ENCODE measurements at places on chromosomes 4 and X.

GRCh38 chr4:100894339-100894870, 376.6 kb upstream of the EMCN start:
- DNase-seq: no peak

- DNase-seq: no peak
Observed at GRCh38 chrX:13520936-13521335, 48.5 kb upstream of the EGFL6 start.

DNA sequence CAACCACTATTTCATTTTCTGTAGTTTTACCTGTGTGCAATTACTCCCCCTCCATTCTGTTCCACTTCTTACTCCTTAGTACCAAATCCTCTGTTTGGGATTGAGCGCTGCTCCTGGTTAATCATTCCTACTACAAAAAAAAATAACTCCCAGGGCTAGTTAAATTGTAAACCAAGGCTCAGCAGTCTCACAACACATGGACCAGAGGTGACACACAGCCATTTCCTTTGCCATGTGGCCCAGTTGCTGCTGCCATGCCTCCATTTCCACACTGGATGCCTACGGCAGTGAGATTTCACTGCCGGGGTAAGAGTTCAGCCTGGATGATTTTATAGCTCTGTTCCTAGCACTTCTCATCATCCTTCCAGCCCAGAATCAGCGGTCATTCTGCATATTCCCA, 107.2 kb downstream of the AKAP4 start:
- DNase-seq: no peak

DNA sequence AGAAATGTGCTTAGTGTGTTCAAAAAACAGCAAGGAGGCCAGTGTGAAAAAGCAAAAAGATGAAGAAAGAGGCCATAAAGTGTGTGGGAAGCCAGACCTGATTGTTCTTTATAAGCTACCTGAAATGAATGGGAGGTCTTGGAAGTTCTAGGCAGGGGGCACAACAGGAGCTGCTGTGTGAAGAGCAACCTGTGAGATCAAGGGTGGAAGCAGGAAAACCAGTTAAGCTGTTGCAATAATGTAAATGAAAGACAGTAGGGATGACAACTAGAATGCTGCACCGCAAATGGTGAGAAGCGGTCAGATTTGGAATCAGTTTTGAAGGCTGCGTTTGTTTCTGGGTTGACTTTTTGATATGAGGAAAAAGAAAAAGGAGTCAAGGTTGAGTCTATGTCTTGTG, 123.5 kb downstream of the TMEM144 start:
- no peak for DNase-seq

- DNase-seq: no peak
Observed at GRCh38 chr4:8702516-8703400, 110.2 kb downstream of the CPZ start.

DNA sequence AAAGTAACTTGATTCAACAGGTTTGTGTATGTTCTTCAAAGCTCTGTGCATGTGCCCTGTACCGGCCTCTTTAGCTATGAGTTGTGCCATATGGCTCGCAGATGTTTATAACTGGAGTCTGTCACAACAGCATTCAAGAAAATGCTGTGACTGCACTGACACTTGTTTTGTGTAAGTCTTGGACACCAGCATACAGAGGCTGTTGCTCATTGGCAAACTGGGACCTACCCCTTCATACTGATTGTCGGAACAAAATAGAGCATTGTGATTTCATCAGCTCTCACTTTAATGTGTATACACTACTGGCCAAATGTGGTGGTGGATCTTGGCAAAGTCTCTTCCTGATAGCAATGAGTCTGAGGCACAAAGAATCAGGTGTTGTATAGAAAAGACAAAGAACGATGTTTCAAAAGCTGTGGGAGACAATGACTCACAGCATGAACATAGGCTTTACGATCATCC, 133.9 kb downstream of the EGF start:
- no peak for DNase-seq

GRCh38 chr4:31272331-31273061, 552.3 kb downstream of the PCDH7 start:
- no peak for DNase-seq

GRCh38 chr4:119246177-119246733, 33.7 kb downstream of the USP53 start:
- no peak for DNase-seq

DNA sequence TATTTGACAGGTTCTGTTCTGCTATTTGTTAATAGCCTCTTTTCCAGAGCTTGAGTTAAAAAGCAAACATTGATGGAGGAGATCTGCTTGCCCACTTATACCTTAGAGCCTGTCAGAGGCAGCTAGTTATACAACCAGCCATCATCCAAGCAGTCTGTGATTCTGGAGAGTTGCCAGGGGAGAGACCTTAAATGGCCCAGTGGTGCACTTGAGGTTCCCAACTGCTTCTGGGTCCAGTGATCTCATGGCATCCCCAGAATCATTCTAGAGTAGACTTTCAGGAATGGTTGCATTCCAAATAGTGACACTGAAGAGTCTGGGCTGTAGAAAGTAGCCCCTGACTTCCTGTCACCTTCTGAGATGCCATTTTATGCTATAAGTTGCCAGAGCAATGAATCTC, 160.7 kb downstream of the FHIP1A start:
- no peak for DNase-seq

Data from activated CD8-positive, alpha-beta memory T cell treated with anti-CD3 and anti-CD28 coated beads, Interleukin-2, amount 50 U/mL, for 4 hours (primary cell).